ENCODE measurements at places on chromosomes 5 and 9.

DNA sequence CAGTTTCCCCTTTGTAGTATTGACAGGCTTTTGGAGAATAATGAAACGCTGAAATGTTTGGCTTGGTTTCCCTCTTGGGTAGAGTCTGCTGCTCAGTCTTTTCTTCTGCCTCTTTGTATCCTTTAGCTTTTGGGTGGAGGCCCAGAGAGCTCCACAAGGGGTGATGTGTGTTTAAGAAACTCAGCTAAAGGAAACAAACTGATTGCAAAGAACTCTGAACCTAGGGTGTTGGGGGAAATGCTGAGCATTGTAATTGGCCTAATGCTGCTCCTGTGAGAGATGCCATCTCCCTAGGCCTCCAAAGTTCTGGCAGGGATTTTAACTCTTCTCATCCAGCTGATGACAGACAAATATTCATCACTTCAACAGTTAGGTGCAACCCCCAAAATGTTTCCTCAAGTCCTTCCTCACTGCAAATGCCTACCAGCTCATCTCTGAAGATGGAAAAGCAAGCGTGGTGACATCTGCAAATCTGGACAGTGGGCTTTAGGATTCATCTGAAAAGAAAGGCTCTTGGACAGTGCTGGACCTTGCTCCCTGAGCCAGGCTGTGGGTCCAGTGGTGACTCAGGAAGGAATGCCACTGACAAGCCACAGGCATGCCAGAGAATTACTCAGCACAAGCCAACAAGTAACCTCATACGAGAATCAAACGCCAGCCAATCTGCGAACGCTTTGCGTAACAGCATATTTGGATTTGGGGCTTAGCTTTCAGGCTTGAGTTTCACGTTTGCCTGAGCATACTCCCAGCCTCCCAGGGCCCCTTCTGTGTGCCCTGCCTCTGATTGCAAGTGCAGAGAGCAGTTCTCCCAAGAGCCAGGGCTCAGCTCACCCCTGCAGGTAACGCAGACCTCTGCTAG, 30.5 kb upstream of the ZSWIM6 start:
- peak; percentile 88 for DNase-seq

DNA sequence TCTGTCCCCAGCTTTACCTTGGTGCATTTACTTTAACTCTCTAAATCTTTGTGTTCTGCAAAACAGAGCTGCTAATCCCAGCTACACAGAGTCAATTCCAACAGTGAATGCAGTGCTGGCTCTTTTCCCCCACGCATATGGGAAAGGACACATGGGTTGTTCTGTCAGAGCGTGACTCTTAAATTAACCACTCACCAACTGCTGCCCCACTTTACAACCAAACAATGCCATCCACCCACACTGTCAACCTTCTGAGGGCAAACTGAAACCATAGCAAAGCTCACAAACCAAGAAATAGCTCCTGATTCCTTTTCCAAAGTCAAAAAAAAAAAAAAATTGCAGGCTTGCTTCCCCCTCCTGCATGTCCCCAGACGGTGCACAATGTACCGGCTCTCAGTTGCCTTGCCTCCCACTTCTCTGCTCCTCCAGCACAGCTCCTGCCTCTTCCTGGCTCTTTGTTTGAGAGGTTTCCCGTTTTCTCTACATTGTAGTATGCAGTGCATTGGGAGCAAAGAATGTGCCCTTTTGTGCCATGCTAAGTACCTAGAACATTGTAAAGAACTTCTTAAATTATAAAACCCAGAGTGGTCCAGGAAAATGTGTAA, 151.5 kb upstream of the DAPK1 start:
- no peak for DNase-seq

GRCh38 chr5:96332535-96333366, 100.3 kb downstream of the PCSK1 start:
- no peak for DNase-seq

- DNase-seq, result no peak
These were observed 309.9 kb downstream of the ZSWIM6 start for GRCh38 chr5:61641748-61642565.

DNA sequence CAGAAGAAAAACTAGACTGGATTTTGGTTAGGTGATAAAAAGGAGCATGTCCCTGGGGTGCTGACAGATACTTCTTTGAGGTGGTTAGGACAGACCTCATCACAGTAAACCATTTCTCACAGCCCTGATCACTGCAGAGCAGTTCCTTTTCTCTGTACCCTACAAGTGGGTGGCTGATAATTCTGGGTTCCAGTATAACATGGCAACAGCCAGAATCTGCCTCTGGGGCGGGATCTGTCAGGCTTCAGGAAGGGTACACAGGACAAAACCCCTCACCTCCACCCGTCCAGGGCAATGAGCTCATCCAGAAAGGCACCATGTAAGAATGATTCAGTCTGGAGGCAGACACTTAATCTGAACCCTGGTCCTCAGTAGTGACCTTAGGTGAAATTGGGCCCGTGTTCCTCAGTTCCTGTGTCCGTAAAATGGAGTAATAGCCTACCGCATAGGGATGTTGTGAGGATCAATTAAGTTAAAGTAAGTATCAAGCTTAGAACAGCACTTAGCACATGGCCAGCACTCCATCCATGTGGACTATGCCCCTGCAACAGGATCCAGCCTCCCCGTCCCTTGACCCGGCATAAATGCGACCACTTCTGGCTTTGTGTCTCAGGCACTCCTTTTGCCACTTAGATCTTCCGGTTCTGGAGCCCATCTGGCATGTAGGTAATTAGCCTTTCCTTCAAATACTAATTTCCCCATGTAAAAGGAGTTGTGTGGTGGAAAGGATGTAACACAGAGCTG, 129.2 kb downstream of the LHFPL2 start:
- no peak for DNase-seq

DNA sequence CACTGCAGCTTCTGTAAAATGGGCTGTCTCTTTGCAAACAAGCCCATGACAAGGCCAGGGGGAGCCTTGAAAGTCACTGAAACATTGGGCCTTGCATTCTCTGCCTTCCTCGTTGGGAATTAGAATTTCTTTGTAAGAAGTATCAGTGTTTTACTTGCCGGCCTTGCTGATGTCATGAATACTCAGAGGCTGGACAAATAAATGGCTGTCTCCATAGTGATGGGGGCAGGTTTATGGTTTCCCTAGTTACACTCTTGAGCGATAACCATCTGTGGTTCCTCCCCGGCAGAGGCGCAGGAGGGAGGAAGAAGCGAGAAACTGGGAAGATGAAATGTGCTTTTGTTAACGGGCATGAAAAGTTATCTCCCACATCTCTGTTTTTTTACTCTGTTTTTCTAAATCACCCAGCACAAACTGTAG, 272.7 kb upstream of the PANK3 start:
- DNase-seq, result no peak

DNA sequence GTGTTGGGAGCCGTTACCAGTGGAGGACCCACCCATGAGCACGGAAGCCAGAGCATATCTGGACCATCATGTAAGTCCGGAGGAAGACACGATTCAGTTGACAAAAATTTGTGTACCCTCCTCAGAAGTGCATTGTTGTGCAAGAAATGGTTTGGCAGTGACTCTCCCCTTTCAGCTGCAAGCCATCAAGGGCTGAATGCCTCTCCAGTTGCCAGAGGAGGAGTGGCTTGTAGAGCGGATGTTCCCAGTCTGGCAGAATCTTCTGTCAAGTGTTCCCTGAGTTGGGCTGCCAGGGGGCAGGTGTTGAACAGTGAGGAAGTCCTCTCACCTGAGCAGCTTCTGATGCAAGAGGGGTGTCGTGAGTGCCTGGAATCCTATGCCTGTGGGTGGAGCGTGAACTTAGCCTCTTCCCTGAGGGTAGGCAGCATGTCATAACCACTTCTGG, 27.6 kb upstream of the CDKN2AIPNL start:
- DNase-seq, result no peak

DNA sequence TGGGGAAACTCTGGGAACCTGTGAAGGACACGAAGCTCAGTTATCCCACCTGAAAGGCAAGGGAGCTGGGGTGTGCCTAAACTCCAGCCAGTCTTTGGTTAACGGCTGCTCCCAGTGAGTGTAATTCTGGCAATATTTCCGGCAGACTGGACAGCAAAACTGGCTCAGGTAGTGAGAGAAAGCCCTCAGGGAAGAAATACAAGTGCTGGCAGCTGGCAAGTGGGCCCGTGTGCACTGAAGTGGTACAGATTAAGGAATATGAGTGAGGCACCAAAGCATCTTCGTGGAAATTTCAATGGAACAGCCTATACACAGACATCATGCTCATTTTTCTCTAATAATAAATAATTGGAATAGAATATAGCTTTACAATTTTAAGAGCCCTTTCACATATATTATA, 56.2 kb downstream of the ABHD17B start:
- DNase-seq, result no peak

DNA sequence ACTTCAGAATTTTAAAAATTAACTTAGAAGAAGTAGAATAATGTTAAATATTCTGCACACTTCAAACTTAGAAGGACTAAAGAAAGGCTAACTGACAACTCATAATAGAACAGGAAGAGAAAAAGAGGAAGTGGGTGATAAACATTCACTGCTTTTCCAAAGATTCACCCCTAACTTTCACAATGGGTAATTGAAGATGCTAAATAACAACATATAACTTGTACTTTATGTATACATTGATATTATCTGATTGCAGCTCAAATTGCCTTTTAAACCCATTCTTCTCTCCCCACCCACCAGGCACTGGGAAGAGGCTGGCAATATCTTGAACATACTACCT, 376.6 kb downstream of the EFNA5 start:
- no peak for DNase-seq

DNA sequence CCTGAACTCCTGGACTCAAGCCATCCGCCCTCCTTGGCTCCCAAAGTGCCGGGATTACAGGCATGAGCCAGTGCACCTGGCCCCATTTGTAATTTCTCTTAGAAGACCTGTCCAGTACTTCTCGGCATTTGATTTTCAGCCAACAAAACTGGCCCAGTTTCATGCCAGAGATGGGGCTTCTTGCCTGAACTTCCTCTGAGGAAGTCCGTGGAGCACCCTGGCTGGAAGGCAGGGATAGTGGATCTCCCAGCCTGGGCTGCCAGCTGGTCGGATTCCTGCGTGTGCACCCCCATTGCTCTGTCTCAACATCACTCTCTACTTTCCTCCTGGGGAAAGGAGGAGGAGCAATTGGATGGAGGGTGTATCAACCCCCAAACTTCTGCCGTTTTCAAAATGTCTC, 39.0 kb downstream of the FAM78A start:
- no peak for DNase-seq

GRCh38 chr9:5140151-5140550, 45.3 kb downstream of the INSL6 start:
- DNase-seq, result no peak

- no peak for DNase-seq
These were observed 18.3 kb upstream of the ASS1 start for GRCh38 chr9:130426467-130426773.

DNA sequence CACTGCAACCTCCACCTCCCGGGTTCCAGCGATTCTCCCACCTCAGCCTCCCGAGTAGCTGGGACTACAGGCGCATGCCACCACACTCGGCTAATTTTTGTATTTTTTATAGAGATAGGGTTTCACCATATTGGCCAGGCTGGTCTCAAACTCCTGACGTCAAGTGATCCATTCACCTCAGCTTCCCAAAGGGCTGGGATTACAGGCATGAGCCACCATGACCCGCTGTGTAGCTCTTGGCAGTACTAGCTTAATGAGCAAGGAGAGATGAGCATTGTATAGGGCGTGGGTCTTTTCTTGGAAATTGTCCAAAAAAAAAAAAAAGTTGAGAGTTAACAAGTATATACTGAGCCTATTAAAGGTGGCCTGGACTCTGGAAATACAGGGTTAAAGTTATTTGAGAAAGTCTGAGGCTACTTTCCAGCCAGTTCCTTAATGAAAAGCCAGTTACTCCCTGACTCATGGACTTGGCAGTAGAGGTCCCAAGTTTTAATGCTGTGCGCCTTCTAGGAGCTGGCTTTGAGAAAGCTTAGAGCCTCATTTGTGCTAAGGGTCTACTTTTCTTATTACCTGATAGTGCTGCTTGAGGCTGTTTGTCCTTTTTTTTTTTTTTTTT, 4.2 kb upstream of the FGF18 start:
- no peak for DNase-seq

DNA sequence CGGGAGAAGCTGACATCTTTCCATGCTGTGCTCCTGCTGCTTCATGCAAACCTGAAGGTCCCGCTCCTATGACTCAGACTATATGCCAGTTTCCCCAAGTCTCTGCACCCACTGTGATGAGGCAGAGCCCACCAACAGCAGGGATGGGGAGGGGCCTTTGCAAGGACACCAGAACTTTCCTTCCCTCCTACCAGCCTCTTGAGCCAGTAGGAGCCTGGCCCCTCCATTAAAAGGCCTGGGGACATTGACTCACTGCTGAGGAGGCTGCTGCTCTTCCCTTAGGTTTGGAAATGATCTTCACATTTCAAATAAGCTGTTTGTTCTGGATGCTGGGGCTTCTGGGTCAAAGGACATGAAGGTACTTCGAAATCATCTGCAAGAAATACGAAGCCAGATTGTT, 26.1 kb upstream of the CTSL start:
- no peak for DNase-seq

GRCh38 chr5:14241141-14241540, 98.0 kb downstream of the TRIO start:
- no peak for DNase-seq

DNA sequence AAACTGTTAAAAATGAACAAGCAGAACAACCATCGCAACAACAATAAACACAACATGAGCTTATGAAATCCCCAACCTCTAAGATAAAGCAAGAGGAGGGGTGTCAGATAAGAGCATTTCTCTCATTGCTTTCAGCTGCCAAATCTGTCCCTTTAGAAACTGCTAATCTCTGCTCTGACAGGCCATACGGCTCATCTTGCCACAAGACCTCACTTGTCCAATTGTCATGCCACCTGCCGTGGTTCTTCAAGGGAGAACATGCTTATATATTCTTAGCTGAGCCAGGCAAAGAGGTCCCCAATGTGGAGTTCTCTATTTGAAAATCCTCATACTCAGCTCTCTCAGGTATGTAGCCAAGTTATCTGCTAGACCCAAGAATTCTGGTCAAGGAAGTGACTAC, 405.0 kb upstream of the TNC start:
- DNase-seq, result no peak

DNA sequence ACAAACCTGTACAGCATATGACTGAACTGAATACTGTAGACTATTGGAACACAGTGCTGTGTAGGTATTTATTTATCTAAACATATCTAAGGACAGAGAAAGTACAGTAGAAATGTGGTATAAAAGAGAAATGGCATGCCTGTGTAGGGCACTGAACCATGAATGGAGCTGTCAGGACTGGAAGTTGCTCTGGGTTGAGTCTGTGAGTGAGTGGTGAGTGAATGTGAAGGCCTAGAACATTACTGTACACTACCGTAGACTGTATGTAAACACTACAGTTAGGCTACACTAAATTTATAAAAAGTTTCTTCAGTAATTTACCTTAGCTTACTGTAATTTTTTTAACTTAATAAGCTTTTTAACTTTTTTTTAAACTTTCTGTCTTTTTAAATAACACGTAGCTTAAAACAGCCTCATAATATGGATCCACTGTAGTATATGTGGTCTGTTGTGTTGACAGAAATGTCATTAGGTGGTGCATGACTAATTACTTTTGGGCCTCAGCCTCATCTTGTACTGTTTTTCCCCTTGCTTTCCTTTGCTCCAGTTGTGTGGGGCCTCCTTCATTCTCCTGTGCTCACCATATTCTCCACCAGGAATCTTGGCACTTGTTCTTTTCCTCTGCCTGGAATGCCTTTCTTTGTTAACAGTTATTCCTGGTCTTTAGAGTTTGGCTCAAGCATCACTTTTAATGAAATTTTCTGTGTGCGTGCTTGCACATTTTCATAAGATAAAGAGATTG, 8.8 kb downstream of the SPIN1 start:
- no peak for DNase-seq

GRCh38 chr5:109146591-109146990, 263.2 kb downstream of the PJA2 start:
- no peak for DNase-seq

- no peak for DNase-seq
These were observed 746.7 kb upstream of the C9orf72 start for GRCh38 chr9:28319981-28320380.
